ENCODE measurements at places on chromosomes 2 and 18.

GRCh38 chr2:11753452-11753885 lies 7.0 kb downstream of the LPIN1 start:
- DNase-seq: no peak

GRCh38 chr2:33420726-33421125 lies 55.7 kb upstream of the RASGRP3 start:
- DNase-seq: no peak

GRCh38 chr2:157194097-157194688 lies 63.3 kb upstream of the GALNT5 start:
- peak; percentile 5 for DNase-seq

DNA sequence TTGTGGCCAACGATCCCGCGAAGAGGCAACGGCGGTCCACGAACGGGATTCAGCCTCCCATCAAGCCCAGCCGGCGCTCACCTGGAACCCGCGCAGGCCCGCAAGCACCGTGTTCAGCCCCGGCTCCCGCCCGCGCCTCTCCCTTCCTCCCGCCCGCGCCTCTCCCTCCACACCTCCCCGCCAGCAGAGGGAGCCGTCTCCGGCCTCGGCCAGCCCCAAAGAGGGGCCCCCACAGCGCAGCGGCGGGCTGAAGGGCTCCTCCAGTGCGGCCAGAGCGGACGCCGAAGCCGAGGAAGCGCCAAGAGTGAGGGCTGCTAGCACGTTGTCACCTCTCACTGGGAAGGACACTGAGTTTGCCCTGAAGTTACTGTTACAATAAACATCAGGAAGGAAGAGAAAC lies 55.3 kb upstream of the LAPTM4A start:
- DNase-seq: no peak

- no peak for DNase-seq
Measured at GRCh38 chr2:5520463-5520972, 171.7 kb upstream of the SOX11 start.

DNA sequence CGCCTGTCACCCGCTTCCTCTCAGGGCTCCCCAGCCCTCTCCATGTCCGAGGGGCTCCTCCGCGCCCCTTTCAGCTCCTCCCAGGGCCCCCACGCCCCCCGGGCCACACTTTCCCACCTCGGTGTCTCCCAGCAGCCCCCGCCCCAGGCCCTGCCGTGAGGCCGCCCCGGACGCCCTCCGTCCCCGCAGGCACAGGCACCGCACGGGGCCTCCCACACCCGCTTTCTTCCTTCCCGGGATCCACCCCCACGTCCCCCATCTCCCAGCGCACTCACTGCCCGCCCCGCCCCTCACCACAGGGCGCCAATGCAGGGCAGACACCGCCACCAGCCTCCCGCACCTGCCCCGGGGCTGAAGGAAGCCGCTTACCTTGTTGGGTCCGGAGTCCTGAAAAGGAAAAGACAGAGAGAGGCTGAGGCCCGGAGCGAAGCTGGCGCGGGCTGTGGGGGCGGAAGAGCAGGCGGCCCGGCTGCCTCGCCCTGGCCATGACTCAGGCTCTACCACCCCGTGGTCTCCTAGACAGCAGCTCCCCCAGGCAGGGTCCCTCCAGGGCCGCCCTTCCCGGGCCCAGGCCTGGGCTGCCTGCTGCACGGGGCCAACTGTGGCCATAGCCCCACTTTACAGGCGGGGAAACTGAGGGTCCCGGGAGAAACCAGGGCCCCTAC lies 37.7 kb downstream of the KIF1A start:
- DNase-seq: no peak

GRCh38 chr18:13400636-13401315 lies 182.2 kb downstream of the LDLRAD4 start:
- DNase-seq: no peak

DNA sequence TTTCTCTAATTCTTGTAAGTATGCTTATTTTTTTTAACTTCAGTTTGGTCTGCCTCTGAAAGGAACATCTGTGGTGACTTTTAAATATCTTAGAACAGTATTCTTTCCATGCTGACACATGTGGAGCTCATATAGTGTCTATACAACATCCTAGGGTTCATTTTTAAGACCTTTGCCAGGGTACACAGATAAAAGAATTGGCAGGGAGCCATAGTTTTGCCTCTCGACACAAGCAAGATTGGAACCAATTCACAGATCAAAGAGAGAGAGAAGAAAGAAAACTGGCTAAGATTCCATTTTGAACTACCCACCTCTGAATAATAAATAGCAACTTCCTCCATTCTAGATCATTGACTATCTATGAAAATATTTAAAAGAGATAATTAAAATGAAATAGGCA lies 142.7 kb upstream of the ST6GAL2 start:
- no peak for DNase-seq

DNA sequence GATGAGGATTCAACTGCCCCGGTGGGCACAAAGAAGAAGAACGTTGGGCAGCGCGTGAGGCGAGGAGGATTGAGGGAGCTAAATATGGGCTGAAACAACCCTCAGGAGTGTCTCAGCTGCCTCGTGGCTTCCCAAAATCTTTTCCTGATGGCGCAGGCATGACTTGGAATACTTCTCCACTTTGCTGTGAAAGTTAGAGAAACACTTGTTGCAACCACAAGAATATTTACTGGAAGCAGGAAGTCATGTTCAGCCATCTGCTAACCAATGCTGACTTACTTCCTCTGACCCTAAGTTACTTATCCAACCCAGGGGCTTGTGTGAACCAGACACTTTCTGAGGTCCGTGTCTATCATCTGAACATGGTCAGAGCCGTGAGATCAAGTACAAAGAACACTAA lies 148.8 kb downstream of the ARL4C start:
- DNase-seq: no peak

- no peak for DNase-seq
Measured at GRCh38 chr18:22213333-22213973, 44.1 kb downstream of the GATA6 start.

- no peak for DNase-seq
Measured at GRCh38 chr2:52955079-52955478, 812.5 kb upstream of the CHAC2 start.

DNA sequence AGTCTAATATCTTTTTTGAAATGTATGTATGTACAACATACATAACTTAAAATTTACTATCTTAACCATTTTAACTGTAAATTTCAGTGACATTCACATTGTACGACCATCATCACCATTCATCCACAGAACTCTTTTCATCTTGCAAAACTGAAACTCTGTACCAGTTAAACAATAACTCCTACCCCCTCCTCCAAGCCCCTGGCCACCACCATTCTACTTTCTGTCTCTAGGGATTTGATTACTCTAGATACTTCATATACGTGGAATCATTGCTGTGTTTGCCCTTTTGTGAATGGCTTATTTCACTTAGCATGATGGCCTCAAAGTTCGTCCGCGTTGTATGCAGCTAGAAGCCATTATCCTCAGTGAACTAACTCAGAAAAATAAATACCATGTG lies 217.0 kb downstream of the METTL4 start:
- no peak for DNase-seq

- peak; percentile 34 for DNase-seq
Measured at GRCh38 chr2:241812730-241813643, 4.0 kb downstream of the NEU4 start.

GRCh38 chr2:54603357-54603756 lies 120.1 kb upstream of the EML6 start:
- no peak for DNase-seq

DNA sequence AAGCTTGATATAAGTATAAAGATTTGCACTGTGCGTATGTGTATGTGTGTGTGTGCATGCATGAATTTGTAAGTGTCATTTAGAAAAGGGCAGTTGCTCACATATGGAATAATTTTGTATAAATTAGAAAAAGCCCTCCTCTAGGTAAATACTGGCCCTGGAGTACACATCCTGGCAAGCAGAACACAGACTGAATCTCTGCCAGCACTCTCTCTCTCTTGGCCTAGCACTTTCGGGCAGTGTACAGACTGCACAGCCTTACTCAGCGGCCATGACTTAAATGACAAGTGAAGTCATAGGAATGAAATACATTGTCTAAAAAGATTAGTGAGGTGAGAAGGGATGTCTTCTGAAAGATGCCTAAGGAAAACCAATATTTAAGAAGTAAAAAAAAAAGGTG lies 214.1 kb downstream of the RDH14 start:
- no peak for DNase-seq

DNA sequence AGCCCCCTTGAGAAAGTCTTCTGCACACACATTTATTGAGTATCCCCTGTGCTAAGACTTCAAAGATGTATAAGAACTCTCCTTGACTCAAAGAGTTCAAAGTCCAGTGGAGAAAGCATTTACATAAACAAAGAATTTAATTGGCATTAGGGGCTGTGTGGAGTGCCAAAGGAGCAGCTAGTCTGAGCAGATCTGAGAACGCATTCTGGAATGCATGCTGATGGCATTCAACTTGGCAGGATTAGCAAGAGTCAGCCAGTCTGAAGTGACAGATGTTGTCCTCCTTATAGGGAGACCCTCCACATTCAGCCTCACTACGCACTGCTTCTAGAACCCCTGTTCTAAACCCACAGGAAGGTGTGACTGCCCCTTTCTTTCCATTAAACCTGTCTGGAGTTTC lies 191.5 kb downstream of the RAD51AP2 start:
- DNase-seq: no peak

- DNase-seq: no peak
Measured at GRCh38 chr2:7765236-7765635, 848.0 kb downstream of the RNF144A start.

GRCh38 chr2:25068217-25068616 lies 26.3 kb downstream of the EFR3B start:
- no peak for DNase-seq

DNA sequence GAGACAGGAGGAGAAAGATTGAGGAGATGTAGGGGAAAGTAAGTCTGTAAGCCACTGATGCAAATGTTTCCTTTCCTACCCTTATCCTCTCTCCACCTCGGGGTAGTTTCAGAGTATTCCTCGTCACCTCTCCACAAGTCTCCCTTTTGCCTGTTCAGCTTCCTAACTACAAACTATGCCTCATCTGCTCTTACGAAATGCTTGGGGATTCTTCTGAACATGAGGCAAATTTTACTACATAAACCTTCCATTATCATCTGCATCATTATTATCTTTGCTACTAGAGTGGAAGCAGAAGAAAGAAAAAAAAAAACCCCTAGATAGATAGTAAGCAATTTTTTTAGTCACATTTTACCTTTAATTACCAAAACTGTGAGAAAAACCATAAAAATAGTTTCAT lies 43.1 kb upstream of the CWC22 start:
- DNase-seq: no peak

DNA sequence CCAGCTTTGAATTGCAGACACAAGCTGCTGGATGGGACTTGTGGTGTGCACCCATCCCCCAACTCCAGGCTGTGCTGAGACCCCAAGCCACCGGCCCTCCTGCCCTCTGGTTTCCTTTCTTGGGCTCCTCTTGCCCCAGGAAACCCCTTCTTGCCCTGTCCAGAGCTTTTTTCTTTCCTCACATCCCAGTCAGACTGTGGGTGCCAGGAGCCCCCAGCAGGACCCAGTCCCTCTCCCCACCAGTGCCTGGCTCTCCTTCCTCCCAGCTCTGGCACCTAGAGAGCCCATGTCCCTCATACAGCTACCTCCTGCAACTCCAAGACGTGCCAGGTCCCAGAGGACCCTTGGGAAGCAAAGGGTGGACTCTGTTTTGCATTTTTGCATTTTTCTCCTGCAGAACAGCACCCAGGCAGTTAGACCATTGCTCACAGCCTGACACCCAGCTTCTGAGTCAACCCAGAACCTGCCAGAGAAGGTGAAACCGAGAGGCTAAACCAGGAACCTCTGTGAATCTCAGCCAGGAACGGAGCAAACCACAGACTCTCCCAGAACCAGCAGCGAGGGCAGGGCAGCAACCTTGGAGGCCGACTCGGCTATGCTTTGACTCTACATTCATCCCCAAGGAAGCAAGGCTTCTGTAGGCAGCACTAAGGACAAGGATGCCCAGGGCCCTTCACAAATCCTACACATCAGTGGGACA lies 221.1 kb downstream of the ANAPC1 start:
- peak; percentile 32 for DNase-seq

DNA sequence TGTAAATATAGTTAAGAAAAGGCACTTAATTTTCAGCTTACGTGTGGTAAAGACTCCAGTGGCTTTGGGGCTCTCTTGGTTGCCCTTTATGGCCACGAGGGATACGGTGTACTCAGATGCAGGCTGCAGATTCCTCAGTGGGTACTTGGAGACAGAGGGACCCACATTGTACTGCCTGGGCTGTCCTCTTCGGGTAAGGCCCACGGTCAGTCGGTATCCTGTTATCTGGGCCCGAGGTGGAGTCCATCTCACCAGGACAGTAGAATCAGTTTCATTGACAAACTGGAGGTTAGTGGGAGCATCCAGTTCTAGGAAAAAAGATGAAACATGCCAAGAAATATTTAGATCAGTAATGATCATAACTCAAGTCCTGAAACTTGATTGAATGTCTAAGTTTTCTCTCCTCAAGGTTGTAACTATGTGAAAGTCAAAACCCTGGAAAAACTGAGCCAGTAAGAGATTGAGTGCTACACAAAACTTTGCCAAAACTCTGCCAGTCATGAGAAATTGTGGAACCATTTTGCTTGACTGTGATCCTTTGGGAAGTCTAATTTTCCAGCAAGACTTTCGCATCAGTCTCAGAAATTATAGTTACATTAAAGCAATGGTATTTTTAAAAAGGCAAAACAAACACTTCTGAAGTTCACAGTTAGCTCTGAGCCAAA lies 31.4 kb downstream of the FN1 start:
- no peak for DNase-seq

DNA sequence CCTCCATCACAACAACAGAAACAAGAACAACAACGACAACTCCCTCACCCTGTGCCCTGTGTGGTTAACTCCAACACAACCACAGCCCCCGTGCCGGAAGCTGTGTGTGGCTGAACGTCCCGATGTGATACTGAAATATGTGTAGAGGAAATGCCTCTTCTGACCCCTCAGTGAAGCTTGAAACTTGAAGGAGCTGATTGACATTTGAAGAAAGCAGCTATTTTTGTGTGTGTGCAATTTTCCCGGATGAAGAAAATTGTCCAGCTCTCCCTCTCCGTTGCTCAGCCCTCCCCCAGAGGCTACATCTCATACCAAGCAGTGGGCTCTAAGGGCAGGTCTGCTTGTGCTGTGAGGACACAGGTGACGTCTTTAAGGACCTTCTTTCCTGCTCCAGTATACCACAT lies 173.8 kb downstream of the ICOS start:
- DNase-seq: peak; percentile 15

GRCh38 chr2:74755386-74755785 lies 78.5 kb upstream of the HK2 start:
- no peak for DNase-seq

GRCh38 chr2:180184506-180184905 lies 177.4 kb upstream of the CWC22 start:
- no peak for DNase-seq

DNA sequence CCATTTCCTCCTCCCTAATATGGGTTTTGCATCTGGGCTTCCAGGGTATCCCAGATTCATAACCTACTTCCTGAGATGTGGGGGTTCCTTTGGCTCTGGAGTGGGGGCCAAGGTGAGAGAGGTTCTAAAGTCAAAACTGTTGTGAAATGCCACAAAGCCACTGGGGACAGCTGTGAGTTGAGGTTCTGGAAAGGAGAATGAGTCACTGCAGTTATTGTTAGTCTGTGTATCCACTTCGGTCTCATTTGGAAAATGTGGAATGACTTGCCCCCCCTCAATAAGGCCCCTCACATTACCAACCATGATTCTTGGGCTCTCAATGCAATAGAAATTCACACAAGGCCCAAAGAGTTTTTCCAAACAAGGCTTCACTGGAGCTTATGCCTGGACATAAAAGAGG lies 51.1 kb upstream of the LGALSL start:
- DNase-seq: no peak

- peak; percentile 27 for DNase-seq
Measured at GRCh38 chr2:78992451-78992806, 33.1 kb upstream of the REG3G start.

All from GM12891 (cell line).